ENCODE measurements at places on chromosomes 1 and 21. TPM values are rescaled to one million over a fixed set of nuclear protein-coding genes. Genes with fewer than 3 reads are reported as not detected.

- DNase-seq: no peak
Observed at GRCh38 chr1:31790641-31791091, 25.2 kb downstream of the SPOCD1 start.

The SUSD4 gene
- 18.8 TPM for total RNA-seq

DNA sequence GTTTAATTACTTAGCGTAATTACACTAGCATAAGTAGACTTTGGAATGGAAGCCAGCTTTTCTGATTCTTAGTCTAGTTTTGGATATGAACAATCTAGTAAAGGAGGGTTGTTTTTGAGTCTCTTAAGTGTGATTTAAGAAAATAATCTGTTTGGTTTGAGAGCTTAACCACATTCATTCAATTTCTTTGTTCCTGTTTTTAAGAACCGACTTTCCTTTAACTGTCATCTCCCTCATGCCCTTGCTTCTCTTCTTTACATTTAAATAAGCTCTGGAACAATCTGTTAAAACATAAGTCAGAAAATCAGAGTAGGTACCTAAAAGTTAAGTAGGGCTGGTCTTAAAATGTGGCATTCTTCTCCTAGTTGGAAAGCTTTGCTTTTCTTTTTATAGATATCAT is 27.7 kb downstream of the CDC42 start:
- DNase-seq: no peak

The TFF3 gene
- 0.84 TPM for total RNA-seq
